ENCODE measurements at places on chromosomes 3 and 15.

DNA sequence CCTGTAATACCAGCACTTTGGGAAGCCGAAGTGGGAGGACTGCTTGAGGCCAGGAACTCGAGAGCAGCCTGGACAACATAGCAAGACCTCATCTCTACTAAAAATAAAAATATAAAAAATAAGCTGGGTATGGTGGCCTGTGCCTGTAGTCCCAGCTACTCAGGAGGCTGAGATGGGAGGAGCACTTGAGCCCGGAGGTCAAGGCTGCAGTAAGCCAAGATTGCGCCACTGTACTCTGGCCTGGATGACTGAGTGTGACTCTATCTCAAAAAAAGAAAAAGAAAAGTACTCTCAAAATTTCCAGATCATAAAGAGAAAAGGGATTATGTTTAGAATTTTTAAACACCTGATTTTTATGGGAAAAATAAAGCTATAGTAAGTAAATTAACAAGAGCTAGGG, 24.1 kb downstream of the SLC51A start:
- no peak for DNase-seq

- DNase-seq: peak; percentile 92
Observed at GRCh38 chr15:74873036-74873755, at the start of gene SCAMP2. Gene SCAMP2 (minus strand): TSS chr15:74873365. CDS start chr15:74873255, 110 bp downstream.

GRCh38 chr3:111913163-111913763, 54.2 kb downstream of the PHLDB2 start:
- no peak for DNase-seq

DNA sequence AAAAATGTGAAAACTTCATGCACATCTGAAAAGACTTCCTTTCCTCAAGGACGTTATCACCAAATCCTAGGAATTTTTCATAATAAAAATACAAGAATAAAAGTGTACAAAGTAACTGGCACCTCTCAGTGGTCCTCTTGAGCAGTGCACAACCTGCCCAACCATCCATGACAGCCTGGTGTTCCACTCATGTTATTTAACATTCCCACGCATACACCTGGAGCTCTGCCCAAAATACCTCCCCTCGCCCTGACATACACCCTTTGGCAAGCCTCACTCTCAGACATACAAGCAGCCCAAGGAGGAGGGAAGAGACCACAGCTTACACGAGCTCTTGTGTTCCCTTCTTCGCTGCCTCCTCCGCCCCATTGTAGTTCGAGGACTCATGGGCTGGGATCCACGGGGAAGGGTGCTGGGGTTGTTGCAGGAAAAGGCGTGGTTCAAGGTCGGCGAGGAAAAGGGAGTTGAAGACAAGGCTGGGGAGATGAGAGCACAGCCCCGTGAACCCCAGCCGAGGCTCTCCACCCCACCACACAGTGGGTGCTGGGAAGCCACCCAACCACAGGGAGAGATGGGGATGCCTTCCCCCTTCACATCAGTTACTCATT, 23.3 kb downstream of the GRIP2 start:
- no peak for DNase-seq

GRCh38 chr3:168155303-168155702, 59.6 kb upstream of the GOLIM4 start:
- DNase-seq: no peak

DNA sequence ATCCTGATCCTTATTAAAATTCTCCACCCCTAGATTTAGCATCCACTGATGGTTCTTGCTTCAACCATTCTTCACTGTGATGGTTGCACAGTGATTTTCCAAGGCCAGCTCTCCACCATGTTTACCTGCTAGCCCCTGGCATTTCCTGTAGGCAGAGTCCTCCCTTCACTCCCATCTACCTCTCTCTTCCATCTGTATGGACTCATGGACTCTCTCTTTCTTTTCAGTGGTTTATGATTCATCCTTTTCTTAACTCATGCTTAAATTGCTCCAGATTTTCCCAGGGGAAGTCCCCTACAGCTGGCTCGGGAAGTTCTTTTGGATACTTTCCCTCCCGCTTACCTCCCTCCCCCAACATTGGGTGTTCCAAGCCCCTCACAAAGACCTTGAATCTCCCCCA, 18.7 kb downstream of the TGM4 start:
- DNase-seq: no peak

DNA sequence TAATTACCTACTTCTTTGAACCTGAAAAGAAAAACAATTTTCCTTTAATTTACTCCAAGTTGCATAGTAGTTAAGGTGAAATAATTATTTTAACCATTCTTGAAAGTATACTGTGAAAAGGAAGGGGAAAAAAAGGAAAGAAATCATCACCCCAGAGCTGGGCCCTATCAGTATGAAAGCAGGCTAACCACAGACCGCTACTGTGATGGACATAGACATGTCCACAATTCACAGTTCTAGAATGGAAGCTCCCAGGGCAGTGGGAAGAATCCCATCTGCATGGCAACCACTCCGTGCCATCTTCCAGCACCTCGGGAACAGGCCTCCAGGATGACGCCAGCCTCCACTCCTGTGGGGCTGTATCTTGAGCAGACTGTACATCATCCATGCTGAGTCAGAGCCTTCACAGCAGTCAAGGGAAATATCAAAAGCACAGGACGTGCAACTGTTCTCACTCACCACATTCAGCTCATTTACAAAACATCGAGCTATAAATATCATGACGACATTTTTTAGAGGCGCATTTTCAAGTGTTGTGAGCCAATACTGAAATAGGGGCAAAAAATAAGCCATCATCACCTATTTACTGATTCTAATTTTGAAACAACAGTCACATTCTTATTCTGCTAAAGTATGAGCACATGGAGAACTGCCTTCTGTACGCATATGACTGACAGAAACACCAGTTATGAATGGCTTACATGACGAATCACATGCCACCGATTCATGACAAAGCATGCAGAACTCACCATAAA, 119.7 kb downstream of the SNRK start:
- DNase-seq: no peak

DNA sequence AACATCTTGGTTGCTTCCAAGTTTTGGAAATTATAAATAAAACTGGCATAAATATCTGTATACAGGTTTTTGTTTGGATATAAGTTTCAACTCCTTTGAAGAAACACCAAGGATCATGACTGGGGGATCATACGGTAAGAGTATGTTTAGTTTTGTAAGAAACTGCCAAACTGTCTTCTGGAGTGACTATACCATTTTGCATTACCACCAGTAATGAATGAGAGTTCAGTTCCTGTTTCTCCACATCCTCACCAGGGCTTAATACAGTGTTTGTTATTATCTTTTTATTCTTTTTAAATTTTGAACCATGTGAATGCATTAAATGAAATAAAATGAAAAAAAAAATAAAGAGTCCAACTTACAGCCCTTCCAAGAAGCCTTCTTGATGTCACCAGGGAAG, 3.7 kb upstream of the ANKUB1 start:
- no peak for DNase-seq

DNA sequence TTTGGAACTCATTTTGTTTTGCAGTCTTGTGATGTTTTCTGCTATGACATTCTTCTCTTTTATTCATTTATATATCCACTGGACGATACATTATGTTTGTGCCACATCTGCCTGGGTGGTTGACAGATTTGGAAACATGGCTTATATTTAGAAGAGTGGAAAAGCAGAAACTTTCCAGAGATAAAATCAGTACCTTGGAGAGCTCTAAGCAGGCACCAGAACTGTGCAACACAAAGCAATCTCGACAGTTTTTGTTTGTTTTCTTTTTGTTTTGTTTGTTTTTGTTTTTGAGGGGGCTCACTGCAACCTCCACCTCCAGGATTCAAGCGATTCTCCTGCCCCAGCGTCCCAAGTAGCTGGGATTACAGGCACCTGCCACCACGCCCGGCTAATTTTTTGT, 45.5 kb downstream of the SYN2 start:
- no peak for DNase-seq

GRCh38 chr3:95341314-95341713, 1278.5 kb downstream of the NSUN3 start:
- no peak for DNase-seq

DNA sequence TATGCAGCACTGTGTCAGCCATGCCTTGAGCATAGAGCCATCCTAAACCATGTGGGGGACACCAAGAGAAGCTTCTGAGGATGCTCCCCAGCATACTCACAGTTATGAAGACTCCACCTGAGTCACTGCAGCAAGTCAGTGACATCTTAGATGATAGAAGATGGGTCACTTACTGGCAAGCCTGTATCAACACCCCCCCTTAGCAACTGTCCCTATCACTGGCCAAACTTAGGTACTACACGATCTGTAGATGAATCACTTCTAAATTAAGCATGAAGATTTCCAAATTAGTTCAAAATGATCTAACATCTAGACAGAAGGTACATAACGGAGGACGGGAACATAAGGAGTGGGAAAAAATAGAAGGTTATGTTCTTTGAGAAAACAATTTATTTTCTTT, 13.2 kb upstream of the LMCD1 start:
- DNase-seq: no peak

GRCh38 chr3:13845806-13846205, 34.1 kb downstream of the WNT7A start:
- DNase-seq: no peak

GRCh38 chr3:177157492-177157891, 39.8 kb downstream of the TBL1XR1 start:
- DNase-seq: no peak

- DNase-seq: no peak
Observed at GRCh38 chr3:43632986-43633385, 11.2 kb upstream of the ANO10 start.

DNA sequence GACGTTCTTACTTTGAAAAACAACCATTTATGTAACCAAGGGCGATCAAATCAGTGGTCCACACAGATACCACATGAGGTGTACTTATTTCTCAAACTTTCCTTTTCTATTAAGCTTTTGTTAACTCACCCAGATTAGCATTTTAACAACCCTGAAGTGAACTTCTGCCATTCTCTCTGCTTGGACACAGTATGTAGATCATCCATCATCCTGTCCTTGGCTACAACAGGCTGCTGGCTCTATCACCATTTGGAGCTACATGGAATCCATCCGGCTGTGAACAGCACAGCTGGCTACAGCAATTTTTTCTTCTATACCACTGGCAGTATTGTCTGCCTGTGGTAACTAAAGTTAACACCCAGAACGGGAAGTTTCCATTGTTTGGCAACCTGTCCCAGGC, 4.4 kb downstream of the SEMA6D start:
- DNase-seq: no peak

GRCh38 chr3:116267116-116267515, 178.2 kb downstream of the LSAMP start:
- no peak for DNase-seq

DNA sequence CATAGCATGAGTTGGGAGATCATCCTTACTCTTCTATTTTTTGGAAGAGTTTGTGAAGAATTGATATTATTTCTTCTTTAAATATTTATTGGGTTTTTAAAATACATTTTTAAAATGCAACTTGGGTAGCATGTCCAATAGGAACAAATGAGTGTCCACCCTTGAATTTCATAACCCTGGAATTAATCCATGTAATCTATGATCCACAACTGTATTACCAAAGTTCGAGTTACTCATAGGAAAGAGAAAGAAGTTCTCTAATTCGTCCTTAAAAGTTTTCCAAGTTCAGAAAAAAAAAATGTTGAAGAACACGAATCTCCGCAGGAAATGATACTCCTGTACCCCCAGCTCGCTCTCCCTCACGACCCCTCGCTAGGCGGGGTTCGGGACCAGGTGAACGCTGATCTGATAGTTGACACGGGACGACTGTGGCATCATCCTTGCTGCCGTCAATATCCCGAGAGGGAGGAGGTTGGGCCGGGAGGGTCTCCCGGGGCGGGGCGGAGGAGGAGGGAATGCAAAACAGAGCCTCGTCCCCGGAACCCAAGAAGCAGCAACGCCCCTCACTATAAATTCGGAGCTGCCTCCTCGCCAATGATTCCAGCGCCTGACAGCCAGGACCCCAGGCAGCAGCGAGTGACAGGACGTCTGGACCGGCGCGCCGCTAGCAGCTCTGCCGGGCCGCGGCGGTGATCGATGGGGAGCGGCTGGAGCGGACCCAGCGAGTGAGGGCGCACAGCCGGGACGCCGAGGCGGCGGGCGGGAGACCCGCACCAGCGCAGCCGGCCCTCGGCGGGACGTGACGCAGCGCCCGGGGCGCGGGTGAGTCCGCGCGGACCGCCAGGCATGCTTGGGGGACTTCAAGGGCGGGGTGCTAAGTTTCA, at the start of gene AGTR1:
Gene AGTR1 (plus strand): TSS at position 598 of the 884 bp plus-strand sequence. CDS start 43,133 bp downstream, outside the sequence.
- no peak for DNase-seq

- DNase-seq: no peak
Observed at GRCh38 chr15:36362509-36362915, 216.9 kb upstream of the CDIN1 start.

DNA sequence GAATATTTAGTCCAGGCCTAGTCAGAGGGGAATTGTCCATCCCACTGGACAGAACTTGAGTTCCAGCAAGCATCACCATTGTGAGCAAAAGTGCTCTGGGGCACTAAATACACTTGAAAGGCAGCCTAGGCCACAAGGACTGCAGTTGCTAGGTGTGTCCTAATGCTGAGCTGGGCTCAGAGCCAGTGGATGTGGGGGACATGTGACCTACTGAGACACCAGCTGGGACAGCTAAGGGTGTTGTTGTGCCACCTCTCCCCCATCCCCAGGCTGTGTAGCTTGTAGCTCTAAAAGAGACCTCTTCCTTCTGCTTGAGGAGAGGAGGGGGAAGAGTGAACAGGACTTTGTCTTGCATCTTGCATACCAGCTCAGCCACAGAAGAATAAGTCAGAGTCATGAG, 120.9 kb downstream of the DTWD1 start:
- DNase-seq: no peak

DNA sequence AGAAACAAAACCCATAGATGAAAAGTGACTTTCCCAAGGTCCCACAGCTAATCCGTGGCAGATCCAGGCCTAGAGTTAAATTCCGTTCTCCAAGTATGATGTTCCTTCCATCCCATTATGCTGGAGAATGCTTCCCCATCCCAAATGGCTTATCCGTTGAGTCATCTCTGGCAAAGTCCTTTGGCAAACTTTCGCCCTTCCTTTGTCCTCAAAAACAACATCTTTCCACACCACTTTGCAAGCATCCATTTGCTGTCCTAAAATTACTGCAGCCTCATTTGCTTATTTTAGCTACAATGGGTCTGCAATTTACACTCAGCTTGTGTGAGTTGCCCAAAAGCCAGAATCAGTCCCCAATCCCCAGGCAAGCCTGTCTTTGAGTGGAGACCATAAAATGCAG, 304.0 kb upstream of the TLE3 start:
- no peak for DNase-seq

DNA sequence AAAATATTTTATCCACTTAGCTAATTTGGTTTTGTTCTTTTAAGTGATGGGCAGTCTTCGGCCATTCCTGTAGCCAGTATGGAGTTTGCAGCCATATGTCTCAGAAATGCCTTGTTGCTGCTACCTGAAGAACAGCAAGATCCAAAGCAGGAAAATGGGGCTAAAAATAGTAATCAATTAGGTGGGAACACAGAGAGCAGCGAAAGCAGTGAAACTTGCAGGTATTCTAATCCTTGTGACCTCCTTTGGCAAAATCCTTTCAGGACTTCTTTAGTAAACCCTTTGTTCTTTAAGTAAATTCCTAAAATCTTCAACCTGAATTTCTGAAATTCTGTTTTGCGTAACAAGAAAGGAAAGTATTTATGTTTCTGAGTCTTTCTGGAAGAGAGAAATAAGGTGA, 49.8 kb downstream of the CNOT10 start:
- no peak for DNase-seq

GRCh38 chr15:46961795-46962194, 755.5 kb upstream of the SEMA6D start:
- no peak for DNase-seq

- peak; percentile 7 for DNase-seq
Observed at GRCh38 chr3:14352002-14352627, 50.3 kb upstream of the SLC6A6 start.

All from CD4-positive, alpha-beta T cell treated with Interferon gamma for 1 hour (primary cell).